ENCODE measurements at places on chromosomes 1 and 21.

- peak; percentile 38 for DNase-seq
Observed at GRCh38 chr1:116667575-116668105, at the start of gene IGSF3. IGSF3 (minus strand) TSS chr1:116667733; CDS start chr1:116666326, 1,407 bp downstream.

- no peak for DNase-seq
Observed at GRCh38 chr21:30924146-30924700, 42.8 kb upstream of the KRTAP11-1 start.

DNA sequence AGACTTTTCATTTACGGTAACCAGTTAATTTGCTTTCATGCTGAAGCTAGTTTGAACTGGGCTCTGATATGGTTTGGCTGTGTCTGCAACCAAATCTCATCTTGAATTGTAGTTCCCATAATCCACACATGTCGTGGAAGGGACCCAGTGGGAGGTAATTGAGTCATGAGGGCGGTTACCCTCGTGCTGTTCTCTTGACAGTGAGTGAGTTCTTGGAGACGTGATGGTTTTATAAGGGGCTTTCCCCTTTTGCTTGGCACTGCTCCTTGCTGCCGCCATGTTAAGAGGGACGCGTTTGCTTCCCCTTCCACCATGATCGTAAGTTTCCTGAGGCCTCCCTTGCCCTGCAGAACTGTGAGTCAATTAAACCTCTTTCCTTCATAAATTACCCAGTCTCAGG is 10.3 kb upstream of the FHAD1 start:
- DNase-seq, result no peak

- no peak for DNase-seq
Observed at GRCh38 chr1:203174324-203174985, 1.2 kb downstream of the MYBPH start.

GRCh38 chr1:233587958-233588799 is 25.7 kb upstream of the KCNK1 start:
- DNase-seq, result no peak

DNA sequence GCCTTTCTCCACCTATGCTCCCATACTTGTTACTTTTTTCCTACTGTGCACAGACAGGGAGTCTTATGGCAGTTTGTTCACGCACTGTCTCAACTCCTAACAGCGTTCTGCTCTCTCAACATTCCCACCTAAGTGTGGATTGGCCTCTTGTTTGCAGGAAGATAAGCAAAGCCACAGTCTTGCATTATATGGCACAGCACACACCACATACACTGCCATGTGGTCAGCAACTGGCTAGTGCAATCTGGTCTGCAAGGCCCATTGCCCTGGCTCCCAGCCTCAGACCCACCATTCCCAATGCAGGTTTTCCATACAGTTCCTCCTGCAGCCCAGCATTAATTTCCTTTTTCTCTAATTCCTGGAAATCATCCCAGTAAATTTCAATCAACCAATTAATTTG is 38.3 kb upstream of the LAMC2 start:
- DNase-seq, result no peak

DNA sequence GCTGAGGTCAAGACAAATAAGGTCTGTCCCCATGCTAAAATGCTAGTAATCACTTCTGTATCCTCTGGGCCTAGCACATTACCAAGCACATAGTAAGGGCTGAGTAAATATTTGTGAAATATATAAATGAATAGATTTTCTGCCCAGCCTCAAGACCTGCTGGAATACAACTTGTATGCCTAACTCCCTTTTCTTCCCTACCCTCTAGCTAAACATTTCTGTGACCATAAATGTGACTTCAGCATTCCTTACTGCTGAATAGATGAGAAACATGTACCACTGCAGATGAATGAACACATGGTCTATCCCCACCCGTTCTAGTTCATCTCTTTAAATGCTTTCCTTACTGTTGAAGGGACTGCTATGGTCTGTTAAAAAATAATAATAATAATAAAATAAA is 209.0 kb upstream of the HOOK1 start:
- DNase-seq, result no peak

DNA sequence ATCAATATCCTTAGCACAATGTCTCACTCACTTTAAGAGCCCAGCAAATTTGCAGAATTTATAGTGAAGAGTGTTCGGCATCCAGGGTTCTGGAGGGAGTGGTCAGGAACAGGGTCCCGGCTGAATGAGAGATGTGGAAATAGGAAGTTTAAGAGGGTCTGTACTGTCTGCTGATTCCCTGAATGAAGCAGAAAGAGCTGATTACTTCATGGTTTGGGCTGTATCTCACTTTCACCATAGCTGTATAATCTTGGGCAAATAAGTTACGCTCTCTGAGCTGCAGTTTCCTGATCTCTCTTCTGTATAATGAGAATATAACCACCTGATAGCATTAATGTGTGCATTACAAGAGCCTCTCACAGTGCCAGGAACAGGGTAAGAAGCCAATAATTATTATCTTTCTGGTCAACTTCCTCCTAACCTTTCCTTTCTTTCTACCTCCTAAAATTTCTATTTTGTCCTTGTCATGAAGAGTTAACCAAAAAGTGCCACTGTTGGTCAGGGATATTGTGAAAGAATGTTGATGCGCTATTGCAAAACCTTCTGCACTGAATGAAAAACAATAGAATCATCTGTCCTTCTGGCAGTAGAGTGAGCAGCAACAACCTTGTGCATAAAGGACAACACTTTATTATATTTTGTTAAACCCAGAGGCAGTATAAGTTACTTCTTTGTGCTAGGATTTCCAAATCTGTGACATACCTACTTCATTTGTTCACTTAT is 14.7 kb upstream of the PTGFR start:
- DNase-seq, result no peak

GRCh38 chr1:234683127-234683860 is 73.3 kb upstream of the IRF2BP2 start:
- DNase-seq, result no peak

DNA sequence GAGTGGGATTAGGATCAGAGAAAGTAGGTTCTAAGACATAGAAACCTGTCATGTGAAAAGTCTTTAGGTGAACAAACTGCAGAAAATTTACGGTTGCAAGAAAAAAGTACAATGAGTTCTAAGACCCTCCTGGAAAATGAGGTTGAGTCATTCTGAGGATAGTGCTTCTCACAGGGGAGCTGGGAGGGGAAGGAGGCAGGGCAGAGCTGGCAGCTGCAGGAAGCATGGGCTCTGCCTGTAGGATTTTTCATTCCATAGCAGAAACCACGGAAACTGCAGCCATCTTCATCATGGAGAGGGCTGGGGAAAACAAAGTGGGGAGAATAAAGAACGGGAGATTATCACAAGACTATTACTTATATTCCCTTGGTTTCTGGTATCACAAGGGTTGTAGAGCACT is 25.8 kb upstream of the THEM4 start:
- DNase-seq, result no peak

- DNase-seq, result no peak
Observed at GRCh38 chr1:70934194-70934961, 113.2 kb downstream of the PTGER3 start.

DNA sequence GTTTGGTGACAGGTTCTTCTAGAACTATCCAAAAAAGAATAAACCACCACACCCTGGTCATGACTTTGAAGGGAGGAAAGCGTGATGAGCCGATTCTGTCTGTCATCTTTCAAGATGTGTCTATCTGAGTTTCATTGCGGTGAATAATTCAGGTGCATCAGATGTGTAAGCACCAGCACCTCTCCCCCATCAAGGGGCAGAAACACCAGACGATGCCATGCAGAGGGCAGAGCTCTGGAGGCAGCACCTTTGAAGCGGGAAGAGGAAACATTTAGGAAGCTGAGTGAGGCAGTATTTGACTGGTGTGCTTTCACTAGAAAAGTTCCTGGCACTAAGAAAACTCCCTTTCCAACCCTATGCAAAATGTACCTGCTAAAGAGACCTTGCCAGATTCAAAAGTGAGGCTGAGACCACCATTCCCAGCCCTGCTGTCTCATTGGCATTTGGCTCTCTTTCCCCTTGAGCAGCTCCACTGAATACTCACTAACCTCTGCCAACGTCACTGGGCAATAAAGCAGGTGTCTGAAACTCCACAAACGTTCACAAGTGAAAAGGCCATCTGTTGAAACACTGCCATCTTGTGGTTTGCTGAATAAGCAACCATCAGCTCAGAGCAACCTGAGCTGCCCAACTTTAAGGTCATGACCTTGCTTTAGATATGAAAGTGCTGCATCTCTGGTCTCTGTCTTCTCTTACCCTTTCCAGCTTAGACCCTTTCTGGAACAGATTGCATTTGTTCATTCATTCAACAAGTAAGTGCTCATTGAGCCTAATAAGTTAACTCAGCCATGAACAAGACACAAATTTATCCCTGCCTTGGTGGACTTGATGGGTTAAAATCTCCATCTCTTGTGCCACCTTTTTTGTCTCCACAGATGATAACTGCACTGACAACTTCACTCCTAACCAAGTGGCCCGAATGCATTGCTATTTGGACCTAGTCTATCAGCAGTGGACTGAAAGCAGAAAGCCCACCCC is 228.6 kb downstream of the PAPPA2 start:
- no peak for DNase-seq

- no peak for DNase-seq
Observed at GRCh38 chr1:101247404-101248287, 10.8 kb downstream of the S1PR1 start.

- peak; percentile 12 for DNase-seq
Observed at GRCh38 chr21:41953831-41954653, at the start of gene C2CD2. C2CD2 (minus strand) TSS chr21:41954018; CDS start chr21:41953648, 370 bp downstream.

GRCh38 chr1:240402326-240402725 is 209.6 kb downstream of the GREM2 start:
- DNase-seq, result no peak

GRCh38 chr1:59232216-59232615 is 64.7 kb upstream of the FGGY start:
- DNase-seq, result no peak

DNA sequence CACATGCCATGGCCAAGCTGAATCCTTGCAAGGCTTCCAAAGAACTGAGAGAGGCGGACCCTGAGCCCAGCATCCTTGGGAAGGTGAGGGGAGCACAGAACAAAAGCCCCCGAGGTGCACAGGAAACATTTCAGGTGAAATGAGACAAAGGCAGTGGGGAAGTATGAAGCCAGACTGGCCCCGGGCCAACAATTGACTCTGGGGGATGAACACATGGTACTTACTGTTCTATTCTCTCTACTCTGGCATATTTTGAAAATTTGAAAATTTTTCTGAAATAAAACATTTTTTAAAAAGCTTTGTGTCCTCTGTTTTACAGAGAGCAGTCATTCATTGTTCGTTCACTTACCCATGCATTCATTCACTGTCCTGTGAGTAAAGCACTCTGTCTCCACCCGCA is 77.7 kb downstream of the GRIK3 start:
- DNase-seq, result no peak

DNA sequence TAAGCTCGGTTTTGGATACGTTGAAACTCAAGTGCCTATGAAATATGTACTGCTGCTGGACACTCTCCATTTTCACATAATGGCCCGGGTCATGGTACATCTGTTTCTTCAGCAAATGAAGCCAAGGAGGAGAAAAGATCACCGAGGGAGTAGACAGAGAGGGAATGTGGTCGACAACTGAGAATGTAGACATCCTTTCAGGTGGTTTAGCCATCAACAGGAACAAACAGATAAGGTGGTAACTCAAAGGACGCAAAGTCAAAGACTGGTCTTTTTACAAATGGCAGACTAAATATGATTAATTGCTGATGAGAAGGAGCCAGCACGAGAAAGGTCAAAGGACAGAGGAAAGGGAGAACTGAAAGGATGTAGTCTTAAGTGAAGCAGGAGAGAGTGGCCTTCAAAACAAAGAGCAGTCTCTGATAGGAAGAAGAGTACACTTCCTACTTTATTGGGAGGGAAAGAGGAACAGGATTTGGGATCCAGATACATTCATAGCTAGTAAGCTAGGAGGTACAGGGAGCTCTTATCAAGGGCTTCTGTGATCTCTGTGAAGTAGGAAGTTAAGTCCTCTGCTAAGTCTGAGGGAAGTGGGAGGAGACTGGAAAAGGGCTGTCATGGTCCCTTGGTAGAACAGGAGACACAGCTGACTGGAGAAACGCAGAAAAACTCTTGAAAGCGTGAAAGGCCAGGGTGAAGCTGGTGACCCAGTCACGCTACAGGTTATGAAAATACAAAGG is 28.3 kb downstream of the NUP133 start:
- DNase-seq, result no peak

GRCh38 chr1:162383516-162383915 is 2.0 kb downstream of the C1orf226 start:
- DNase-seq, result no peak

- DNase-seq, result no peak
Observed at GRCh38 chr21:15743593-15743992, 13.8 kb downstream of the USP25 start.

GRCh38 chr1:12159816-12160215 is 7.0 kb upstream of the TNFRSF1B start:
- DNase-seq, result no peak

DNA sequence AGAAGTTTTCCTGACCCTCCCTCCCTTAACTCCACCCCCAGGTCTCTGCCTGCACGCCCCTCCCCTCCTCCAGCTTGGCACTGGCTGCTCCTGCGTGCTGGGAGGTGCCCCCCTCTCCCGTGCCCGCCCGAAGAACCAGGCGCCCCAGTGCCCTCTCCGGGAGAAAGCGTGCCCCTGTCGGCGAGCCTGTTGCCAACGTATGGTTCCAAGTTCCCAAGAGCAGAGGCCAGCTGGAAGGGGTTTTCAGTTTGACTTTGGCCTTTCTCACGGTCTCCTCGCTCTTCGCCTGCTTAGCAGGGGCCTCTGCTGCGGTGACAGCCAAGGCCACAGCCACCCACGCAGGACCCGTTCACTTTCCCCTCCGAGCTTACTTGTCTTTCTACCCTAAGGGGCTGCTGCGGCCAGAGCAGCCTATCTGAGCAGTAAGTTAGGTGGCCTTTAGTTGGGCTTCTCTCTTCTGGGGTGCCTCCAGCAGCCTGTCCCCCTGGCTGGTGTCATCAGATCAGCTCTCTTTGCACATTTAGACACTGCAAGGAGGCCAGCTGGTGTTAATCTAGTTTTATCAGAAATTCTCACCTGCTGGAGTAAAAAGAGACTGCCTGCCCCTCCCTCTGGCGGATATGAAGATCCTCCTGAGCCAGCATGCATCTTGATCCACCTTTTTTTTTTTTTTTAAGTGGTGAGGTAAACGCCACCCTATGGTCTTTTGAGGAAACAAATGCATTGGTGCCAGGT is 1.5 kb downstream of the STUM start:
- DNase-seq, result peak; percentile 15

Data from stimulated activated CD4-positive, alpha-beta T cell treated with anti-CD3 and anti-CD28 coated beads, Interleukin-4, amount 100 ng/mL, for 24 hours (primary cell).